AML-193 (cell line): ENCODE measurements at places on chromosomes 13 and 19.
A peak's percentile ranks its signal among the peaks of the same experiment; 100 is the strongest.

- DNase-seq: no peak
Observed at GRCh38 chr13:107324416-107325204, 756.7 kb upstream of the ARGLU1 start.

GRCh38 chr19:46068345-46069258, 27.8 kb upstream of the IGFL4 start:
- peak; percentile 44 for DNase-seq

GRCh38 chr13:101869553-101869952, 417.1 kb downstream of the ITGBL1 start:
- DNase-seq: no peak

DNA sequence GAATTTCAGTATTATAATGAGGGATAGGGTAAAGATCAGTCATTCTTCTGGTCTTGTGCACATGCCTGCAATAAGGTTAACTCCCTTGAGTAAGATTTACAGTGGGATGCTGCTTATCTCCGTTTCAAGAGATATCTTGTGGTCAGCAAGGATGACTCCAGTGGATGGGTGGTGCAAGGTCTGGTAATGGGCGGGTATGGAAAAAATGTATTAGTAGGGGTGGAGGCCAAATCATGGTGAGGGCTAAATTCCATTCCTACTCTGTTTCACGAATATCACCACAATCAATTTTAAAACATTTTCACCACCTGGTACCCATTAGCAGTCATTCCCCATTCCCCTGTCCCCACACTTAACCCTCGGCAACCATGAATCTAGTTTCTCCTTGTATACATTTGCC, 40.6 kb downstream of the CCDC122 start:
- no peak for DNase-seq

DNA sequence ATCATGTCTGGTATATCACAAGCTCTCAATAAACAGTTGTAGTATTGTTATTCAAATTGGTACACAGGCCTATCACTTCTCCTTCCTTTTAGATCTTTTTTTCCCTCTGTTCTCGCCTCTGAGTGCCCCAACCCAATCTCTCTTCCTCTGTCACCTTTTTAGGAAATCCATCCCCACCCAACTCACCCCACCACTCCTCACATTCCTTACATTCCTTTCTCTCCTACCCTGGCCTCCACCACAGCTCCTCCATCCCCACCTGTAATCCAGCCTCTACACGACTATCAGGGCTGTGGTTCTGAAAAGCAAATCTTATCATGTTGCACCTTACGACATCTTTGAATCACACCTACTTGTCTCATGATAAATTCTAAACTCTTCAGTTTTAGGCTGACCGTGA, 545.4 kb upstream of the GPC6 start:
- DNase-seq: no peak
